ENCODE measurements at places on chromosomes 6 and 20. TPM values are rescaled to one million over a fixed set of nuclear protein-coding genes. Genes with fewer than 3 reads are reported as not detected.

GRCh38 chr20:51399006-51399890, 143.3 kb downstream of the NFATC2 start:
- H3K36me3 ChIP-seq = no peaks in the 10 kb centered on the region
- no peak overlapping the region for H3K4me3 ChIP-seq
- no peak overlapping the region for H3K27ac ChIP-seq
- no peaks in the 10 kb centered on the region for H3K27me3 ChIP-seq
- H3K4me1 ChIP-seq = peaks cover 2% of the 10 kb centered on the region

DNA sequence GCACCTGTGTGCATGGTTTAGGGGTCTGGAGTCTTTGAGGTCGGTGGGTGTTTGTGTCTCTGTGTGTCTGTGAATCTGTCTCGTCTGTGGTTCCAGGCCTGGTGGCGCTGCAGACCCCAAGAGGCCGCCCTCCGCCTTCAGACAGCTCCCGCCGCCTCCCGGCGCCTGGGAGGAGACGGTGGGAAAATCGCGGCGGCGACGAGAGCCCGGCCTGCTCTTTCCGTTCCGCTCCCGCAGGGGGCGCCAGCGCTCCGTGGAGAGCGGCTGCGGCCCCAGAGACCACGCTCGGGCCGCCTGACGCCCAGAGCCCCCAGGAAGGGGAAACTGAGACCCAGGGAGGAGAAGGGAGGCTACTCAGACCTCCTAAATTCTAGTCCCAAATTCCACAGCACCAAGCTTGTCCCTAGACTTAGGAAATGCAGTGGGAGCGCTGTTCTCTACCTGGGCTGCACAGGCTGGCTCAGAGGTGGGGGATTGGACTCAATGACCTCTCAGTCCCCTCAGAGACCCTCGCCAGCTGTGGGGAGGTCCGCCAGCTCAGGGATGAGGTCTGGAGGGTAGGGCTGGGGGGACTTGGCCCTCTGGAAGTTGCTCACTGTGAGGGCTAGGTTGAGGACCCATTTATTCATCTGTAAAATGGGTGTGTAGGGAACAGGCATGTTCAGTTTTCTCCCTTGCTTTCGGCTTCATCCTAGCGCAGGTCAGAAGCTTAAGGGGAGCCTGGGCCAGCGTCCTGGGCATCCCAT, 36.9 kb upstream of the BLCAP start:
- no peaks in the 10 kb centered on the region for H3K36me3 ChIP-seq
- peak; percentile 52 for DNase-seq
- no peak overlapping the region for H3K4me3 ChIP-seq

Gene SLC22A23
- total RNA-seq = 7.2 TPM

GRCh38 chr6:40391851-40392517, 195.2 kb downstream of the LRFN2 start:
- H3K27ac ChIP-seq = no peak overlapping the region
- no peak overlapping the region for H3K4me3 ChIP-seq
- no peak for DNase-seq
- no peaks in the 10 kb centered on the region for H3K36me3 ChIP-seq

Gene THBD
- 2.5 TPM for total RNA-seq

DNA sequence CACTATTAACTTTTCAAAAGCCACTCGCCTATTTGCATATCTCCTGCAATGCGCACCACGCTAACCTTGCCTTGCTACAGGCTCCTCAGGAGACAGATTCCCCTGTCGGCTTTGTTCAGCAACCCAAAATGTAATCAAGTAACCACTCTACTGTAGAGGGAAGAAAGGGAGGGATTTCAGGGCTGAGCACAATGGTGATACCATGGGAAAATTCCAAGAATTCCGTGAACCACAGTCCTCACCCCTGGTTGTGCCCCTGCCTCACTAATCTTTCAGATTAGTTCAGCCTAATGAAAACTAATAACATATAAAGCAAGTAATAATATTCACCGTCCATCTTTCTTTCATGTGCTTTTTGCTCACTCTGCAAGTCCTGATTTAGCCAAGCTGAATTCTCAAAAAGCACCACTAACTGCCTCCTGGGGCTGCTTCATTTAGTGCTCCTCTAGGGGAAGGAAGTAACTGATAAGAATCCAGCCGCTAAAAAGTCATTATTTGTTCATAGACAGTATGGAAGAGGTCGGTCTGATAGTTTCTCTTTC, 6.6 kb downstream of the CITED2 start:
- H3K4me1 ChIP-seq = peaks cover 4% of the 10 kb centered on the region
- no peaks in the 10 kb centered on the region for H3K36me3 ChIP-seq
- no peak overlapping the region for H3K4me3 ChIP-seq
- no peak overlapping the region for H3K27ac ChIP-seq
- no peak for DNase-seq

Gene ATRN
- total RNA-seq = 23.6 TPM

DNA sequence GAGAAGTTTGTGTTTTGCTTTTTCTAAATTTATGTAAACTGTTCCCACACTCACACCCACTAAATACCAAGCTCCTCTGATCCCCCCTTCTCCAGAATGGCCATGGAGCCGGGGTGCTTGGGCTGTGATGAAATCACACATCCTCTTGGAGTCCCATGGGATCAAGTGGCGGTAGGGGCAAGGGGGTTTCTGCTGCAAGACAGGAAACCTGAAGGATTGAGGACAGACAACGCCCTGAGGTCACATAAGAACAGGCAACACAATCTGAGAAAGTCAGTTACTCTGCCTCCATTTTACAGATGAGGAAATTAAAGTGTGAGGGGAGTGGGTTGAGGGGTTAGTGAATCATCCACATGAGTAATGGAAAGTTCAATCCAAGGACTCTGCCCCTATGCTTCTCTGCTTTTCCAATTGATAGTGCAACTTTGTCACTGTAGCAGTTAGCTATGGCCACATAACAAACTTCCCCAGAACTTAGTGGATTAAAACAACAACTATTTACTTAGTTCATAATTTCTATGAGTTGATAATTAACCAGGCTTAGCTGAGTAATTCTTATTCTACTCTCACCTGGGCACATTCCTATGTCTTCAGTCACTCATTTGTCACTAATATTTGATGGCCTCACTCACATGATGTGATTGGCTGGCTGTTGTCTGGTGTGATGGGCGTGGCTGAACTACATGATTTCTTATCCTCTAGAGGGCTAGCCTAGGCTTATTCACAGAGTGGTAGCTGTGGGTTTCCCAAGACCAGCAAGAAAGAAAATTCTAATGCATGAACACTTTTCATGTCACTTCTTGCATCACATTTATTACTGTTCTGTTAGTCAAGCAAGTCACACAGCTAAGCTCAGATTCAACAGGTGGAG, 311.1 kb upstream of the RNF24 start:
- no peaks in the 10 kb centered on the region for H3K36me3 ChIP-seq
- H3K27ac ChIP-seq = no peak overlapping the region
- no peak for DNase-seq

GRCh38 chr20:51469578-51470498, 72.7 kb downstream of the NFATC2 start:
- H3K4me3 ChIP-seq = no peak overlapping the region
- no peaks in the 10 kb centered on the region for H3K36me3 ChIP-seq
- H3K27me3 ChIP-seq = no peaks in the 10 kb centered on the region
- H3K27ac ChIP-seq = no peak overlapping the region
- no peak for DNase-seq

Gene C6orf15
- not detected for total RNA-seq

- peak; percentile 30 for DNase-seq
- H3K27me3 ChIP-seq = no peaks in the 10 kb centered on the region
- H3K4me3 ChIP-seq = no peak overlapping the region
- no peaks in the 10 kb centered on the region for H3K36me3 ChIP-seq
Measured at GRCh38 chr6:166624275-166624674, 2.8 kb downstream of the RPS6KA2 start.
